AG08395 (cell line): ENCODE measurements at places on chromosomes 1 and 21.
A peak's percentile ranks its signal among the peaks of the same experiment; 100 is the strongest.

GRCh38 chr1:171248841-171249240 lies 547 bp downstream of the FMO1 start:
- no peak for DNase-seq

DNA sequence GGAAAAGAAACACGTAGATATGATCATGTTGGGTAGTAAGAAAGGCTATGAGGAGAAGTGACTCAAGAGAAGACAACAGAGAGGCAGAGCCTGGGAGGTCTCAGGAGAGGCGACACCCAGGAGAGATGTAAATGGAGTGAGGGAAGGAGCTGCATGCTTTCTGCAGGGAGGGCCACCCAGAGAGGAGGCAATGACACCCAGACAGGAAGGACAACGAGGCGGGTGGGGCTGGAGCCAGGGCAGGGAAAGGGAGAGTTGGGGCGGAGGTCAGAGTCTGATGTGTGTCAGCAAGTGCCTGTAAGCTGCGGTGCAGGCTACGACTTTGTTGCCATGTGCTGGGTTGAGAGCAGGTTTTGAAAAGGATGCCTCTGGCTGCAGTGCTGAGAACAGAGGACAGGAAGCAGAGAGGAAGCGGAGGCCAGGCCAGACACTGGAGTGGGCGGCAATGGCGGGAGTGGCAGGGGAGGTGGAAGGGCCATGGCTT lies 31.3 kb downstream of the SLC1A7 start:
- DNase-seq: no peak

GRCh38 chr21:36708286-36709029 lies 9.5 kb downstream of the SIM2 start:
- DNase-seq: no peak

DNA sequence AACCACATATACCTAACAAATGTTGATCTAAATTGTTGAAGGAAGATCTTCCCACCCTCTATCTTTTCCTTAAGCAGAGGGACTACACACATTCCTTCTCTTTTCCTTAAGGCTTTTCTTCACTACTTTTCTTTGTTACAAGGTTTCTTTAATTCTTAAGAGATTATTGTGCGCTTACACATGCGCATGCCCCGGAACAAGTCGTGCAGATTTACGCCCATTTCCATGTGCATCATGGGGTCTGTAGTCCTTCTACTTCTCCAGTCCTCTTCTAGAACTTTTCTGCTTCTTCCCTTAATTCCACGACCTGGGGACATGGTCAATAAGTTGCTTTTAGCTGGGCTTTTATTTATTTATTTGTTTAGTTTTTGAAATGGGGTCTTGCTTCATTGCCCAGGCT lies 1.7 kb upstream of the CHRNB2 start:
- DNase-seq: no peak

- DNase-seq: peak; percentile 61
Measured at GRCh38 chr1:63148825-63149645, 173.3 kb upstream of the FOXD3 start.

DNA sequence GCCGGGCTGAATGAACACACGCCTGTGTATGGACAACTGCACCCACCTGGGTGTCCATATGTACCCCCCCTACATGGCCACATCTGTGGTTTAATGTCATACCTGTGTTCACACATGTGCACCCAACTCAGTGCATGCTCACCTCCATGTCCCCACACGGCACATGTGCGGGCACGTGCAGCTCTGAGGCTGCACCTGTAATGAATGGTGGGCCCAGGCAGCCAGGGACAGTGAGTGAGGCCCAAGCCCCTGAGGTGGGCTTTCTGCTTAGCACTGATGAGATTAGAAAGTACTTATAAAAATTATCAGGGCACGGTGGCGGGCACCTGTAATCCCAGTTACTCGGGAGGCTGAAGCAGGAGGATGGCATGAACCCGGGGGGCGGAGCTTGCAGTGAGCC lies 42.5 kb upstream of the CSF3R start:
- no peak for DNase-seq

GRCh38 chr21:36027347-36027746 lies 33.0 kb downstream of the SETD4 start:
- DNase-seq: peak; percentile 34

GRCh38 chr1:204576422-204576821 lies 60.2 kb downstream of the MDM4 start:
- no peak for DNase-seq

GRCh38 chr1:192382758-192383157 lies 66.0 kb downstream of the RGS21 start:
- DNase-seq: no peak

GRCh38 chr1:204093781-204094180 lies 20.9 kb downstream of the SOX13 start:
- no peak for DNase-seq
